ENCODE measurements at places on chromosomes 4 and X.

DNA sequence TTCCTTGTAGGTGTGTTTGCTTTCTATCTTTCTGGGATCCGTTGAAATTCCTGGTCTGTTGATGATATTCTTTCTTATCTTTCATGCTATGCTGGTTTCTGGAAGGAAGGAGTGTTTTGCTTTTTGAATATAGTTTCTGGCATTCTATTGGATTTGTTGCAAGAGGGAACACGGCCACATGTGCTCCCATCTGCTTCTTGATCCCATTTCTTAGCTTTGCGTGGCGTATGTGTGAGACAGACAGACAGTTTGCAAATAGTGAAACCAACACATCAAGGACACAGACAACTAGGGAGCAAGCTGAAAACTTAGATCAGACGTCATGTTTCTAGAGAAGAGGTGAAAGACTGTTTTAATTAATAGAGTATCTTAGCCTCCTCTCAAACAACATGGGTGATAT is 261.9 kb upstream of the PUDP start:
- no peak for DNase-seq

- DNase-seq, result no peak
Observed at GRCh38 chr4:184937745-184938144, 80.5 kb upstream of the HELT start.

- DNase-seq, result no peak
Observed at GRCh38 chrX:38824176-38824575, 22.9 kb downstream of the MID1IP1 start.

DNA sequence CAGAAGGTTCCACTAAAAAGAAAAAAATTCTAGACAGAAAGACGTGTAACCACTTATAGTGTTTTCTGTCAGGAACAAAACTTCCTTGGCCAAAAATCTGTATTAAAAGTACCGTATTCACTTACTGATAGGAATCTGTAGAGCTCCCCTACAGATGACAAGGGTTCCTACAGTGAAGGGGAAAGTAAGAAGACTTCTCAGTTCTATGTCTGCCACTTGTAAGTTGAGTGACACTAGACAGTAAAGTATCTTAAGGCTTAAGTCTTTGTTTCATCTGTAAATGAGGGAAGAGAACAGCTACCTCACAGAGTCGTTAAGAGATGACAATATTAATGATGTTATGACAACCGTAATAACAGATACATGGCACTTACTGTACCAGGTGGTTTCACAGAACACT is 3.3 kb downstream of the COQ2 start:
- peak; percentile 12 for DNase-seq
